ENCODE measurements at places on chromosomes 6 and 20.
A peak's percentile ranks its signal among the peaks of the same experiment; 100 is the strongest.

- no peak for DNase-seq
Observed at GRCh38 chr20:51463560-51463959, 79.0 kb downstream of the NFATC2 start.

- DNase-seq, result no peak
Observed at GRCh38 chr6:125802943-125803377, 12.2 kb downstream of the NCOA7 start.

- no peak for DNase-seq
Observed at GRCh38 chr6:42225029-42225339, 7.3 kb upstream of the MRPS10 start.

DNA sequence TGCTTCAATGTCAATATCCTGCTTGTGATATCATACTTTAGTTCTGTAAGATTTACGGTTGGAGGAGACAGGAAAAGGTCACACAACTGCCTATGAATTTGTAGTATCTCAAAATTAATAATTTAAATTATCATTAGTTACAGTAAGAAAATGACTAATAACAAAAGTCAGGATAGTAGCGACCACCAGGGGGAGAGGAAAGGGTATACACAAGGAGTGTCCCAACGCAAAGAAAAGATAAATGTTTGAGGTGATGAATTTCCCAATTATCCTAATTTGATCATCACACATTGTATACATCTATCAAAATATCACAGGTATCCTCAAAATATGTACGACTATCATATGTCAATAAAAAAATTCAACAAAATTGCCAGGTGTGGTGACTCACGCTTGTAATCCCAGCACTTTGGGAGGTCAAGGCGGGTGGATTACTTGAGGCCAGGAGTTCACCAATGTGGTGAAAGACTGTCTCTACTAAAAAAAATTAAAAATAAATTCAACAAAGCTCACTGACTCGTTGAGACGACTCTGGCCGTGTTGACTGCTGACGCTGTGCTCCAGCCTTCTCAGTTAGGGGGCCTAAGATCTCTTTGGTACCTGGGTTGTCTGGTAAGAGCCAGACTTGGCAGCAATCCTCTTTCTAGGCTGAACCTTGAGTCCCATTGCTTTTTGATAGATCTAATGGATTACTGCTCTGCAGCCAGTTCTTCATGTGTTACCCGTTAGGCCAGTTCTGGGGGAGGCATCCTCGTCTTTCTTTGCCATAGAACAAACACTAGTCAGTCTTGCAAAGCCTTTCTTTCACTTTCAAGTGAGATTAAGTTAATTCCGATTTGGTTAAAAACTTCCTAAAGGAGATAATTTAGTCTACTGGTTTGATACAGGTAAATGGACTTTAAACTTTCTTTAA lies 9.0 kb upstream of the OVOL2 start:
- peak; percentile 54 for DNase-seq

- DNase-seq, result no peak
Observed at GRCh38 chr6:44621846-44622245, 234.3 kb downstream of the CDC5L start.

DNA sequence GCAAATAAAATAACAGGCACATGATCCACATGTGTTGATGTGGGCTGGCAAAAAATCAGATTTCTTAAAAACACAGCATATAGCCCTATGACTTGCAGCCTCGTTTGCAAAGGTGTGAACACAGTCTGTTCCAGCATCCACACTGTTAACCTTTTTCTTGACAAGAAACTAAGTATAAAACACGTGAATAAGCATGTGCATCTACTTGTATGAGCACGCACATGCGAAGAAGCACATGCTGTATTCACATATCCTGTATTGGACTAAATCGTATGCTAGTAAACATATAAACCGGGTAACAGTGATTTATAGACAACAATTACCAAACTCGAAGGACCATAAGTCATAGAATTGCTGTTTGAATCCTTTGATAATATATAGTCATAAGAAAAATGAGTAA lies 218.7 kb downstream of the HDGFL1 start:
- no peak for DNase-seq

- DNase-seq, result peak; percentile 73
Observed at GRCh38 chr6:163543321-163543720, 128.8 kb downstream of the QKI start.

- no peak for DNase-seq
Observed at GRCh38 chr20:12416281-12416680, 498.6 kb downstream of the BTBD3 start.

DNA sequence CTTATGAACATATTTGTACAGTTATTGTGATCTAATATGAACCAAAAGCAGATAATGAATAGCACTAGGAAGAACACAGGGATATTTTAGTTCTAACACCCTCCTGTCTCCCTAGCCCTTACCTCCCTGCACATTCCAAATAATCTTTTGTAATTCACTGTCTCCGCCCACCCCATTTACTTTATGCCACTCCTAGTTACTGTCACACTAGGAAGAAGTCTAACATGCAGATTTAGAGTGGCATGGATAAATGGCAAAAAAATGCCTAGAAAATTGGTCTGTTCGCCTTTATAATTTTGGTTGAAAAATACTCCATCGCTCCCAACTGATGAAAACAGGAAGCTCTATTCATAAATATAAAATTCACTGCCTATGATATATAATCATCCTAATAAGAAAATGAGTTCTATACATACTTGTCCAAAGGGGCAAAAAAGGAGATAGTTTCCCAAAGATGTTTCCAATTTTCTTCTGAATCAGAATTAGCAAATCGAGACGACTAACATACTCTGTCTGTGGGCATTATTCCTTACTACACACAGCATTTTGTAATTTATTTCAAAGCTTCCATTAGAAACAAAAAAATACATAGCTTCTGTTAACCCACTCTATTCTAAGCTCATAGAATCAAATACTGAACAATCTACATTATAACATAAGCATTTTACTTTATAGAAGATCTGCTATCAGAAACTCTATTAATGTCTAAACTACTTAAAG lies 1.3 kb upstream of the RUNX2 start:
- DNase-seq, result peak; percentile 47

DNA sequence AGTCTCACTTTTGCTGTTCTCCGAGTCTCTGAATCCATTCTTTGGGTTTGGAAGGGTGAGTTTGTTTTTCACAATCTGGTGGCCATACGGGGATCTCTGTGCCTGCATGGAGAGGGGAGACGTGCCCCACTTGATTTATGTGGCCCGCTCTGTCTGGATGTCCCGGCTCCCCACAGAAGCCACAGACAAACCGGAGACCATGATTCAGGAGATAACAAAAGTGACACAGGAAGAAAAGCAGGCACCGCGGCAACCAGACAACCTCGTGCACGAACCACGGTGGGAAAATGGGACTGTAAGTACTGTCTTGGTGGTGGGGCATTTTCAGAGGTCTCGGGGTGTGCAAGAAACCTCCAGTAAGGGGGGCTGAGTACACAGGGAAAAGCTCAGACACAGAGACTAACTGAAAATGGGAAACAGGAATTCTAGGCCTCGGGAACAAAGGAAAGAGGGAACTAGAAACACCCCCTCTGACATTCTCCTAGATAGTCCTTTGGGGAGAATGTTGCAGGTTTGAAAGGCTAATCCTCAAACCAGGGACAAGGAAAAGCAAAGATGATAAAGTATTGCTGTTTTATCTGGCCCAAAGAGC lies 22.1 kb upstream of the ZNF318 start:
- no peak for DNase-seq

- peak; percentile 44 for DNase-seq
Observed at GRCh38 chr6:36788768-36789167, 50.5 kb downstream of the CPNE5 start.

GRCh38 chr6:134373282-134373922 lies 55.5 kb upstream of the SGK1 start:
- DNase-seq, result no peak

DNA sequence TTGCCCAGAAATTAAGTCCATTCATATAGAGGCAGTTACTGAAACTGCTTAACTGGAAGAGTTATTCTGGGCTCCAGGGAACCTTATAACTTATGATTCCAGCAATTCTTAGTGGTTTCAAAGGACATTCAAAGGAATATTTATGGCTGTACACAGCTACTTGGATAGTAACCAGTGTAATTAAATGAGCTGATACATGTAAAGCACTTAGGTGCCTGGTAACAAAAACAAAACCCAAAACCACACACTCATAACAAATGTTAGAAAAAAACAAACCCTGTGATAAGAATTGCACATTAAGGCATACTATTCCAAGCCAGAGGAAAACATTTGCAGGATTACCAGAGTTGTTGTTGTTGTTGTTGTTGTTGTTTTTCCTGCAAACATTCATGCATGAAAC lies 51.5 kb downstream of the STK4 start:
- DNase-seq, result no peak

DNA sequence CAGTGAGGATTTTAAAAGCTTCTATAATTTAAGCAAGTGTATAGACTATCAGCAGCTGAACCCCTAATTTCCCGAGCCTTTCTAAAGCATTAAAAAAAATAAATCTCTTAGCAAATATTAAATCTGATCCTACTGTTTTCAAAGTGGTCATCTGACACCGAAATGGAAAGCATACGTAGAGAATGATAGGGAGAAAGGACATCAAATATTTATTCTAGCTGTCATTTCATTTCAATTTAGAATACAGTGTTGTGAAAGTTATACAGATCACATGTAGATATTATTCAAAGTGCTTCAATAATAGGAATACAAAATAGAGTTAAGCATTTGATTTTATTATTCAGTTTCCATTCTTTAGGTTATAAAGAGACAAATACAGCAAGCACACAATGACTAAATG lies 61.9 kb upstream of the PKIB start:
- DNase-seq, result no peak

- no peak for DNase-seq
Observed at GRCh38 chr20:57904314-57905105, 194.7 kb upstream of the PMEPA1 start.

GRCh38 chr6:12232339-12232738 lies 57.8 kb upstream of the EDN1 start:
- no peak for DNase-seq

DNA sequence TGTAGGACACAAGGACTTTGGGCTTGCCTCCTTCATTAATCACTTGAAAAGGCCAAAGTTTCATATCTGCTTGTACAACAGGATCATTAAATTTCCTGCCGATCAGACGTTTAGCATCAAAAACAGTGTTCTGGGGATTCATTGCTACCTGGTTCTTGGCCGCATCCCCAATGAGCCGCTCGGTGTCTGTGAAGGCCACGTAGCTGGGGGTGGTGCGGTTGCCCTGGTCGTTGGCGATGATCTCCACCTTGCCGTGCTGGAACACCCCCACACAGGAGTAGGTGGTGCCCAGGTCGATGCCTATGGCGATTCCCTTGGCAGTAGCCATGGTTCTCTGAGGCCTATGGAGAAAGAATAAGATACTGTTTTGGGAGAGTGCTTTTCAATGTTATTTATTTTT lies 3.4 kb downstream of the HSPA1L start:
- DNase-seq, result no peak

DNA sequence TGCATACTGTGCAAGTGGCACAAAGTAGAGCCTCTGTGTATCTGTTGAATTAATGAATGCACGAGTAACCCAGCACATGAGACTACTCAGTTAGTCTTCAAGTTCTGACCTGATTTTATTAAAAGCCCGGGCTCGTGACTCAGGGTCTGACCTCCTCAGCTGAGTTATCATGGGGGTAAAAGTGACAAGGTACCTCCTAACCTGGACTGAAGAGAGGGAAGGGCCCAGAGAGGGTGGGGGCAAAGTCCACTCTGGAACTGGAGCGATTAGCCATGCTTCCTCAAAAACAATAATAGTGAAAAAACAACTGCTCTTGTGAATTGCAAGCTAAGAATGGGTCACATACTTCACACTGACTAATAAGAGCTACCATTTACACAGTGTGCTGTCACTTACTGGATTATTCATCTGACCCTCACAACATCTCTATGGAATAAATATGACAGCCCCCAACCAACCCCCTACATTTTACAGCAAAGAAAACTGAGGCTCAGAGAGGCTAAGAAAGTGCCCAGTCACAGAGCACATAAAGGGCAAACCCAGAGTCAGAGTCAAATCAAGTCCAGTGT lies 26.7 kb downstream of the TRERF1 start:
- no peak for DNase-seq

GRCh38 chr6:89209457-89209856 lies 7.7 kb downstream of the GABRR1 start:
- DNase-seq, result no peak

DNA sequence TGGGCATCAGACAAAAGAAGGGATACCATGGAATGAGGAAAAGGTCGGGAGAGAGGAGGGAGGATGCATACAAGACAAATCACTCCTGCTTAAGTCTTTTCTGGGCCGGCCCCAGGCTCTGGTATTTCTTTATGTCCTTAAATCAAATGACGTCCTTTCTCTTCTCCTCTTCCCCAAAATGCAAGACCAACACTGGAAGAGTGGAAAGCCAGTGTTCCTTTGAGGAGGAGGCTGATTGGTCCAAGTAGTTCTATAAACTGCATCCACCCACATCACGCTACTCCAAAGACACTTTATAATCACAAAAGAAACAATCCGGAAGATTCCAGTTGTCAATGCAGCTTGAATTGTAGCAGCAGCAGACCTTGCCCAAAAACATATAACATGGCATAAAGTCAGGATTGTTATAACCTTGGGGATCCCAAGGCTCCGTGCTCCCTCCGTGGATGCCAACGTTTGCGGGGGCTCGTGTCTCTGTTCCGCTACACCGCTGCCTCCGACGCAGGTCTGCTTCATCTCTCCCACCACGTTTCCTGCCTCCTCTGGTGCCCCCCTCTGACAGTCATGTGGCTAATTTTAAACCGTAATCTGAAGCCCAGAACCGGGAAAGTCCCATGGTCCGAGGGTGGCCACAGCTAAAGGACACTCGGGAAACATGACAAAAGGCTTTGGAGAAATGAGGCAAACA lies 47.1 kb downstream of the MCUR1 start:
- peak; percentile 59 for DNase-seq

DNA sequence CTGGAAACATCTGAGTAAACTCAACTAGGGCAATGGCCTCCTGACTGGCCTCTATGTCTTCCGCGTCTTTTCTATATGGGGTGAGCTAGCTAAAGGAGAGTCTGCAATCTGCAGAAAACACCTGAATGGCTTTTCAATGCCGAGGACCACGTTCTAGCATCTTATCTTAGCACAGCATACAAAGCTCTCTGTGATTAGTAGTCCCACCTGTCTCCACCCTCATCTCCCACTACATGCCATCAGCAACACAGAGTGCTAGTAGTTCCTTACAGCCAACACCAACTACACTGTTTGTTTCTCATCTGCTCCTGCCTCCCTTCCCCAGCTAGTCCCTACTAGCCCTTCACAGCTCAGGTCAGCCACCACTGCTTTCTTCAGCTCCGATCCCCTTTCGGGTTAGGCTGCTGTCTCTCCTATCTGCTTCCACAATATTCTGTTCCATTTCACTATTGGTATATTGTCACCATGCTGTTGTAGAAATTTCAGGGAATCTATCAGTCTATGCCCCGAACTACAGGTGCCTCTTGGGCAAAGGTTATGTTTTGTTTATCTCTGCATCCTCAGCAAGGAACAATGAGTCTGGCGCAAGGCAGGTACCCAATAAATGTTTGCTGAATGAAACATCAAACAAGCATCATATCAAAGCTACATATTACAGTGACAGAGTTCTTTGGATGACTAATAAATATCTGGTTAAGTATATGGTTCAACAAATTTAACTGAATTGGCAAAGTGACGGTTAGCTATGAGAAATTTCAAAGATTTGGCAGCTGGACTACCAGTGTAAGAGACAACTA lies 12.2 kb downstream of the LYRM4 start:
- DNase-seq, result no peak
